ENCODE measurements at places on chromosomes 3 and 15.

GRCh38 chr3:126551839-126552687, 6.7 kb downstream of the C3orf22 start:
- DNase-seq, result no peak

DNA sequence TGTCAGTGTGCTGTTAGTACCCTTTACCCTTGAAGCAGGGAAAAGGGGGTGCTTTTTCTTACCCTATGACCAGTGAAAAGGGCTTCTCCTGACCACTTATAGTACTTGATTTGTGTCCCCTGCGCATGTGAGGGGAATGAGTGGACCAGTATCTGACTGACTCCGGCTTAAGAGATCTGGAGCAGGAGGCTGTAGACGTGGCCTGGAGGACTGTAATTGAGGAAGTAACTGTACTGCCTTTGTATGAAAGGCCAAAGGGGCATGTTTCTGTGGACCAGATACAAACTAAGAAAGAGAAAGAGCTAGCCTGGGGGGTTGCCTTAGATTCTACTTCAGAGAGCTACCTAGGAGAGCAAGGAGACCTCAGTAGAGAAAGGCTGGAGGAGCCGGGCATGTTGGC, 89.9 kb upstream of the TBL1XR1 start:
- DNase-seq, result no peak

DNA sequence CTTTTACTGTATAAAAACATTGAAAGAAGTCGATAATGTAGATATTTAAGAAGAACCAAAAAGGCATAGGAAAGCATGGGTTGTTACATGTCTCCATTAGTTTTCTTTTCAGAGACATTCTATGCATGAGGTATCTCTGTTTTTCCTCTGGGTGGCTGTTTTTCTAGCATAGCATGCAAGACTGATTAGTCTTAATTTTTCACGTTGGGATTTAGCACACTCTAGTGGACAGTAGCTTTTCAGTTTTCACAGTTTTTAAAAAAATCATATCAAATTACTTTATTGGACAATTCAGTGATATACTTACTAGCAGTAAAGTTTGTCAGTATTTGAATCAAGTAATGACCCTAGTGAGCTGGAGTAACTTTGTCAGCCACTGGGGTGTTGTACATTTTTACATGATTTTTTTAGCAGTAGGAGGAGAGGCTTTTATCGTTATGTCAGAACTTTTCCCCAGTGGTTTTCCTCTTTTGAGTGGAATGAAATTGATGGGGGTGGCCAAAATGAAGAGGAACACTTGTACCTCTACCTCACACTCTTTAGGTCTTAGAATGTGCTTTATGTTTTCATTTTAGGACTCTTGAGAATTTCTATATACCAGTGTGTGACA, 57.2 kb downstream of the SEC22A start:
- DNase-seq, result no peak

DNA sequence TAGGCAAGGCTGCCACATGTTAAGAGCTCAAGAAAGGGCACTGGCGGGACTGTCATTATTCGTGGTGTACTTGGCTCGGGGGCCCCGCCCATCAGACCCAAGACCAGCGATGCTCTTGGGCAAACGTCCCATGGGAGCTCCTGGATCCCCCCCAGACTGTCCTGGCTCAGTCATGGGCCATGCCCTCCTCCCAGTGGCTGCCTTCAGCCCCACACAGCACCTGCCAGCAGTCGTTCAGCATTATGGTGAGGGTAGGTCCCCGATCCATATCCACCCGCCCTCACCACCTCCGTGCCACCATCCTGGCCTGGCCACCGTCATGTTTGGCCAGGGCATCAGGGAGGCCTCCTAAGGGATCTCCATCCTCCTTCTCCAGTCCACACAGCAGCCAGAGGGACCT, 51.4 kb upstream of the IQSEC1 start:
- DNase-seq, result no peak

DNA sequence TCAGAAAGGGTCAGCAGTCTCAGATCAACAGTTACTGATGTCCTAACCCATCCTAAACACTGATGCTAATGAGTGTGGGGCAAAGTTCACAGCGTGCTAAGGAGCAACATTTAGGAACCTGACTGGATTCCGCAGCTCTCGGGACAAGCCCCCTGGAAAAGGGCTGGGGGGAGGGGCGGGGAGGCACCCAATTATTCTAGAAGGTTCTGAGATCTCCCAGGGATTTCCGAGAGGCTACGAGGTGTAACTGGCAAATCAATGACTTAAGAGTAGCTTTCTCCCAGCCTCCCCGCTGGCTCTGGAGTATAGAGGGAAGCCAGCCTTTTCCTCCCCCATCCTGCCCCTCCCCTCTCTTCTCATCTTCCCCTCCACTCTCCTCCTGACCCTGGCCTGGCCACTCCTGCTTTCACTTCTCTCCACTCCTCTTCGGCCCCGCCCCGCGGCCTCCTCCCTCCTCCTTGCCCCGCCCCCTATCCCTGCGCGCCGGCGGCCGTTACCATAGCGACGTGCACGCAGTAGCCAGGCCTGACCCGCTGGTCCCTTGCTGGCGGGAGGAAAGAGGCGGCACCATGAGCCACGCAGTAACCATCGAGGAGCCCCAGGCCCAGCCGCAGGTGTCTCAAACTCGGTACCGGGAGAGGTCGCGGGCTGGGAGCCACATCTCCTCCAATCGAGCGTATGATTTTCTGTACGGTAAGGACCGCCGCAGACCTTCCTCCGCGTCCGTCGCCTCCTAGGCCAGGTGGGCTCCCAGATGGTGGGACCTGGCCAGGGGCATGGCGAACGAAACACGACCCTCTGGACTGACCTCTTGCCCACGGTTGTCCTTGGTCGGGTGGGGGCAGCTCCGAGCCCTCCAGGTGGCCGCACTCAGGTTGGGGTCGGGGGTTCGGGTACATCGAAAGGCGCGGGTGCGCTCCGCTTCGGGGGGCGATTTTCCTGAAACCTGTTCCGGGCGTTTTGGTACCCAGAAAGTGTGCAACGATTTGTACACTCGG, at the start of gene CFAP91:
Gene CFAP91 (plus strand): TSS at position 493 of the 998 bp plus-strand sequence. CDS start 77 bp downstream, at position 570.
- DNase-seq, result peak; percentile 21

DNA sequence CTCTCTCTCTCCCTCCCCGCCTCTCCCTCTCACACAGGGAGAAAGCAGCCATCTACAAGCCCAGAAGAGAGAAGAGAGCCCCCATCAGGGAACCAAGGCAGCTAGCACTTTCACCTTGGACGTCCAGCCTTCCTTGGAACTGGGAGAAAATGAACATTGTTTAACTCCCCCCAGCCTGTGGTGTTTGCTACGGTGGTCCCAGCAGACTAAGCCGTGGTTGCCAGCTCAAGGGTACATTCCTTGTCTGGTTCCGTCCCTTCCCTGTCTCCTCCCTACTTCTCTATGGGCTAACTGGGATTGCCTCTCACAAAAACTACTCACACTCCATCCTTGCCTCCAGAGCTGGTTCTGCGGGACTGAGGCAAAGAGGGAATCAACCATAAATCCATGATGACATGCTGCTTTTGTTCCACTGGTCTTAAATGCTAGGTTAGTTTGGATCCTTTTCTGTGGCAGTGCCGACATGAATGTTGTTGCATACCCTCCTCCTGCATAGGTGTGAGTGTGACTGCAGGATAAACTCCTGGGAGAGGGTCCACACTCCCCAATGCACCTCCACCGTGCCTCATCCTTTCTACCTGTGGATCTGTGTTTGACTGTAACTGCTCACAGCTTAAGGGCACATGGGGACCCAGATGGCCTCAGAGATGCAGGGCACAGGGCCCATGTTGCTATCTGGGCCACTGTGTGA, 12.0 kb downstream of the C3orf22 start:
- DNase-seq, result peak; percentile 3

DNA sequence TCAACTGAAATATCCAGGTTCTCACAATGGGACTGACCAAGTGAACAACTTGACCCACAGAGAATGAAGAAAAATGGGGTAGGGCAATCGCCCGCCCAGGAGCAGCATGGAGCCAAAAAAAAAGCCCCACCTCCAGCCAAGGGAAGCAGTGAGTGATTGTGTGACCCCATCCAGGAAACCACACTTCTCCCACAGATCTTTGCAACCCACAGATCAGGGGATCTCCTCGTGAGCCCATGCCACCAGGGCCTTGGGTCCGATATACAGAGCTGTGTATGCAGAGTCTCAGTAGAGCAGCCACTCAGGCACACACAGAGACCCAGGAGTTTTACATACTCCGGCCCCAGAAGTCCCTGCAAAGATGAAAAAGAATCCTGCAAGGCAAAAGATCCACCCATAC, 35.7 kb downstream of the PYGO1 start:
- DNase-seq, result no peak

DNA sequence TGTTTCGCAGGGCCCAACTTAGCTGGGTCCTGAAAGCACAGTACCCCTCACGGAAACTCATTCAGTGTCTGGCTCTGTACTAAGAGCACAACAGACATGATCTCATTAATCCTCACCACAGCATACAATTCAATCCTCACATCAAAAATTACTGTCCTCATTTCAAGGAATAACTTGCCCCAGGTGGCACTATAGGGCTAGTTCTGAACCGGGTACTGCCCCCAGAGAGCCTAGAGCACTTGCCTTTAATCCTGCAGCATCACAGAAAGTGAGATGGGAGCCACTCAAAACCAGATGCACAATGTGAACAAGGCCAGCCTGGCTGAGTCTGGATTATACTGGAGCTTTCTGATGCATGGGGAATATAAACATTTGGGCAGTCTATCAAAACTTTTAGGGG, 122.6 kb downstream of the OSBPL10 start:
- no peak for DNase-seq

GRCh38 chr3:189324538-189325138, 152.9 kb downstream of the TPRG1 start:
- DNase-seq, result no peak

DNA sequence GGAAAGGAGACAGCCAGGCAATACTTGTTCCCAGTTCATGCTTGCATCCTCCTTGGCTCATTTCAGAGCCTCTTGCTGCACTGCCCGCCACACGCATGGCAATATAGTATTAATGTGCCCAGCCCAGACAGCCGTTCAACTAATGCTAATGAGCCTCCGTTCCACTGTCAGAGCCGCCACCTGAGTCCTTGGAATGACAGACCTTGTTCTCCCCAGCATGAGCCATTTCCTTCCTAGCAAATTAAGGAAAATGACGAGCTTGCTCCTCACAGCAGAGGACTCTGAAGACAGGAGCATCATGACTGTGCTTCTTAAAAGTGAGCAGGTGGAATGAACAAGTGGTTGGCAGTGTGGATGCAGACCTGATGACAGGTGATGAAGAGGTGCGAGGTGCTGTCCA, 10.8 kb upstream of the LRRC15 start:
- no peak for DNase-seq

DNA sequence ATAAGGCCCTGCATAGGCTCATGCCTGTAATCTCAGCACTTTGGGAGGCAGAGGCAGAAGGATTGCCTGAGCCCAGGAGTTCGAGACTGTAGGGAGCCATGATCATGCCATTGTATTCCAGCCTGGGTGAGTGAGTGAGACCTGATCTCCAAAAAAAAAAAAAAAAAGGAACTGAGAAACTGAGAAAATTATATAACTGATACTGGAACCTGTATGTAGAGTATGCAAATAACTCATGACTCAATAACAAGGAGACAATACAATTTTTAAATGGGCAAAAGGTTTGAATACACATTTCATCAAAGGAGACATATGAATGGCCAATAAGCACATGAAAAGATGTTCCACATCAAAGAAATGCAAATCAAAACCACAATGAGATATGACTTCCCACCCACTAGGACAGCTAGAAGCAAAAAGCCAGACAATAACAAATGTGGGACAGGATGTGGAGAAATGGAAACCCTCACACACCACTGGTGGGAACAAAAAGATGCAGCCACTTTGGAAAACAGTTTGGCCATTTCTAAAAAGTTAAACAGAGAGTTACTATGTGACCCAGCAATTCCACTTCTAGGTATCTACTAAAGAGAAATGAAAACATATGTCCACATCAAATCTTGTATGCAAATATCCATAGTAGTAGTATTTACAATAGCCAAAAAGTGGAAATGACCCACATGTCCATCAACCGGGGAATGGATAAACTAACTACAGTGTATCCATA, 70.7 kb downstream of the IQSEC1 start:
- peak; percentile 72 for DNase-seq

DNA sequence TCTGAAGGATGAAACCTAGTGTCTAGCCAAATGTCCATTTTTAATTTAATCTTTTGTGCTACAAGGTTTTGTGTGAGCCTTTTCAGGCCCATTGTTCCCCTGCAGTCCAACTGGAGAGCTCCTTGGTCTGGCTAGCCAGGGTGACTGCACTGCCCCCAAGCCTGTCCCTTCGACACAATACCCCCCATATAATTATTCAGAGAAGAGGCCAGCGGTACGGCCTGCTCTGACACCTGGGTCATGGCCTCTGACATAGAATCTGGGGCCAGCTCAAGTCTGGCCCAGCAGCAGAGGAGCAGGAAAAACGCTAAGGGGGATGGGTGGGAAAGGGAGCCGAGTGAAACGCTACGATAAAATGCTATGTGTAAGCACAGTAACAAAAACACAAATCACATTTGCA, 64.2 kb upstream of the PYGO1 start:
- no peak for DNase-seq

DNA sequence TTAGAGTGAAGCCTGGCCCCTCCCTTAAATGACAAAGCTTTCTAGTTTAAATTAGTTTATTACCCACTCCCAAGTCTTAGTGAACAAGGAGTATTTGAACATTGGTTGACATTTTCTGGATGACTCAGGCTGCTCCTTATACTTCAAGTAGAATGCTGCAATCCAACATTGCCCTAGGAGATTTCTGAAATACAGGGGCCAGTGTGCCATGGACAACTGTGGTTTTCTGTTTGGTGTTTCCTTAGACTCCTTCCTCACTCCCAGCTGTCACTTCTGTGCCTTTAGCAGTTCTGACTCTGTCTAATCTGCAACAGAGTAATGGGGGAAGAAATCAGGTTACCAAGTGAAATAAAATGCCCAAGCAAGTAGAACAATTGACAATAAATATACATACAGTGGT, 116.1 kb upstream of the P2RY1 start:
- no peak for DNase-seq

GRCh38 chr15:64058279-64058678, 12.0 kb upstream of the DAPK2 start:
- no peak for DNase-seq

DNA sequence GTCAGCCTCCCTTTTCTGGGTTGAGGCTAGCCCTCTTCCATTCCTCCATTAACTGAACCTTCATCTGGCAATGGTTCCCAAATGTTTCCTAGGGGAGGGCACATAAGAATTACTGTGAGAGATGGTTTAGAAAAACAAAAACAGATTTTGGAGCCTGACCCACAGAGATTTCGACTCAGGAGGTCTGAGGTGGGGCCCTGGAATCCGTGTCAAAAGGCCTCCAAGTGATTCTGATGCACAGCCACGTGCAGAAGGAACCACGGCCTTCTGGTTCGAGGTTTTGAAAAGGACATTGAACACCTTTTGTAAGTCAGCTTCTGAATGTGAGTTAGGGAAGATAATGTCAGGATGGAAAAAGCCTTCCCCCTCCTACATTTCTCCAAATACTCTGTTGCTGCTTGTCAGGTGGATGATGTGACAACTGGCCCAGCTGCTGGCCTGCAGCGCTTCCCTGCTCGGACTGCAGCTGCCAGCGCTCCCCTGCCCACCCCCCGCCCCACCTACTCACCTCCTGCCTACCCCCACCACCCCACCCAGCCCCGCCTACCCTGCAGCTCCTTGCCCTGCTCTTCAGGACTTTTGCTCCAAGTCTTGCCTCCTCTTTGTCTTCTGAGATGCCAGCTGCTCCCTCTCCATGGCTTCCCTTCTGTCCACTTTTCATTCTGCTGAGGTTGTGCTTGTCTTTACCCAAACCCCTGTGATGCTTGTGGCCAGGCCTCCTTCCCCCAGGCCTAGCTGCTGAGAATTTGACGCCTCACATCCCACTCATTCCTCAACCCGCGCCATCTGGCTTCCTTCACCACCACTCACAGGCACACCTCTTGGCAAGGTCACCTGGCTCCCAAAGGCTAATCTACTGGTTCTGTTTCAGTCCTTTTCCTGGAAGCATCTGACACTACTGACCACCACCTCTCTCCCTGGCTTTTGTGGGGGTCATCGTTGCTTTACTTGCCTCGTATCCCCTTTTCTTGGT, 6.6 kb downstream of the EHD4 start:
- DNase-seq, result no peak

All from HAP-1 (cell line).